ENCODE measurements at places on chromosomes 1 and 21. TPM values are rescaled to one million over a fixed set of nuclear protein-coding genes. Genes with fewer than 3 reads are reported as not detected.

GRCh38 chr1:26094076-26094669 lies 17.5 kb upstream of the PDIK1L start:
- DNase-seq, result no peak

- no peak for DNase-seq
Observed at GRCh38 chr1:218584418-218585155, 239.5 kb downstream of the TGFB2 start.

- DNase-seq, result no peak
Observed at GRCh38 chr1:211842518-211842917, 12.0 kb upstream of the LPGAT1 start.

- DNase-seq, result no peak
Observed at GRCh38 chr1:84851839-84852238, 41.2 kb downstream of the LPAR3 start.

GRCh38 chr1:101235216-101235695 lies 1.6 kb upstream of the S1PR1 start:
- no peak for DNase-seq

DNA sequence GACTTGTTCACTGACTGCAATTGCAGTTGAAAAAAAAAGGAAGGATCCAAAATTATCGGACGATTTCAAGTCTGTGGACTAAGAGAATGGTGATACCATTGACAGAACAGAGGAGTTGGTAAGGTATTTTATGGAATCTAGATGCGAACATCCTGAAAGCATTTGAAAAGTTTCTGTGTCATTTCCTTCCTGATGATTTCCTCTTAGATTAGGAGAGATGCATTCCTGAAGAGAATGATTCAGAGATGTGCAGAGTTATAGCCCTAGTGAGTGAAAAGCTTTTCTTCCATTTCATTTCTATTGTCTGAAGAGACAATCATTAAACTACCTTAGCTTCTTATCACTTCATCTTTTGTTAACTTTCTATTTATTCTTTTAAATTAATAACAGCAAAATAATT lies 200.0 kb downstream of the KCNK2 start:
- no peak for DNase-seq

DNA sequence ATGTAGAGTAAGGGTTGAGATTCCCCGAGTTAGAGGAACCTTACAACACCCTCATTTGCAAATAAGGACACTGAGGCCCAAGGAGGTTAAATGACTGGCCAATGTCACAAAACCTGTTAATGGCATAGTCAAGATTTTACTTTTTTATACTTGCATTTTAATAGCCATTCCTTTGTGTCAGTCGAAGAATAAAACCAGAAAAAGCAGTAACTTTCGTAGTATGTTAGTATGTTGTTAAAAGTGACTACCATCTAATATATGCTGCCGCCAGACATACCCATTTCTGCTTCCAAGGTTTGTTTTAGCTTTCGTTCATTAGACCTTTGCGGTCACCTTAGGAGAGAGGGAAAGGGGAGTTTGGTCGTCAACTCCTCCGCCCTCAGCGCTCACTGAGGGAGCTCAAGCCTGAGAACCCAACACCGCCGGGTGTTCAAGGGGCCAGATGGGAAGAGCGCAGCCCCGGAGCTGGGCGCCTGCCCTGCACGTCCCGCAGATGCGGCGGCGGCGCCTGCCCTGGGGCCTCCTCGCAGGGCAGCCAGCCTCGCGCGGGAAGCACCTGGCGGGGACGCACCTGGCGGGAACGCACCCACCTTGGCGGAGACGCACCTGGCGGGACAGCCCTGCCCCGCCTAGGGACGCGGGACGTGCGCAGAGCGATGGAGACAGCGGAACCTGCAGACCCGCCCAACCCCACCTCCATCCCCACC lies 466 bp downstream of the VPS26C start:
- DNase-seq, result peak; percentile 33

GRCh38 chr1:201641524-201642253 lies 102.8 kb downstream of the NAV1 start:
- DNase-seq, result no peak

DNA sequence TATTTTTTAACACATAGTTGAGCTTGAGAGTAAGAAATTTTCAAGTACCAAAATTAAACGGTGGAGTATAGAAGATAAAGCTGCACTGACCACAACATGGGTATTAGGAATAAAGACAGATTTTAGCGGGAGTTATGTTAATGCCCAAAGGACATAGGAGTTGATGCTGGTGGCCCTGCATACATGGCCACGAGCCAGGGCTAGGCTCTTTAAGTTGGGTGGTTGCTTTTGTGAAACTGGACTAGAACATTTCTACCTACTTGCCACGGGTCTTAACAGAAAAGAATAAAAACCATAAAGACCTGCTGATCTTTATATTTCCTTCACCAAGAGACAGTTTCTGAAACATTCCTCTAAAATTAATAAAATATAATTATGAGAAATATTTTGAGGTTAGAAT lies 14.9 kb downstream of the EDEM3 start:
- DNase-seq, result no peak

- no peak for DNase-seq
Observed at GRCh38 chr1:153231785-153232184, 14.4 kb downstream of the PRR9 start.

Gene KCNA2
- 1.3 TPM for polyA plus RNA-seq

Gene KRTAP12-2
- not detected for polyA plus RNA-seq

Gene SLC22A15
- 0.25 TPM for polyA plus RNA-seq

Gene LORICRIN
- polyA plus RNA-seq, result not detected
